ENCODE measurements at places on chromosomes 7 and 10.

DNA sequence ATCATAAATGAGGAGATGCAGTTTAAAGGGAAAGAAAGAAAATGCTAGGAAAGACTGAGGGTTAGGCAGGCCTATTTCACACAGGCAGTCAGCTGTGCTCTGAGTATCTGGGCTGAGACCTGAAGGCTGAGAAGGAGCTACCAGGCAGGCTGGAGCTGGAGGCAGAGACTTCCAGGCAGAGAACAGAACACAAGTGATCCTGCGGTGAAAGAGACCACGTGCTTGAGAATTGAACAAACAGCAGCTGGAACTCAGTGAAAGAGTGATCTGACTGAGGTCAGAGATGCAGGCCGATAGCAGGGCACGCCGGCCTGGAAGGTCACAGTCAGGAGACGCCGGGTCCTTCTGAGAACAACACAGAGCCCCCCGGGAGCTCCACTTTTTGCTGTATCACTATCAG lies 147.8 kb downstream of the ADAM12 start:
- DNase-seq: no peak

DNA sequence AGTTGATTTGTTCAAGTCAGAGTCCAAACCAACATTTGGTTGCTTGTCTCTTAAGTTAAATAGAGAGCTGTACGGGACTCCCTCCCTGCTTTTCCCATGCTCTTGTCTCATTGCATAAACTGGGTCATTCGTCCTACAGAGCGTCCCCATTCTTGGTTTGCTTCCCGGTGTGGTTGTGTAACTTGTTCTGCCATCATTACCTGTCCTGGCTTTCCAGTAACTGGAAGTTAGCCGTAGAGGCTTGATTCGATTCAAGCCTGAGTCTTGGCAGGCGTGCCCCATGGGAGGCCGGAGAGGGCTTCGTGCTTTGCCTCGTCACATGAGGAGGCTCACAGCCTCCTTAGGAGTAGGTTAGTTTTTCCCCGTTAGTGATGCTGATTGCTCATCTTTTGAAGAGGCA lies 40.2 kb downstream of the FBH1 start:
- DNase-seq: no peak

DNA sequence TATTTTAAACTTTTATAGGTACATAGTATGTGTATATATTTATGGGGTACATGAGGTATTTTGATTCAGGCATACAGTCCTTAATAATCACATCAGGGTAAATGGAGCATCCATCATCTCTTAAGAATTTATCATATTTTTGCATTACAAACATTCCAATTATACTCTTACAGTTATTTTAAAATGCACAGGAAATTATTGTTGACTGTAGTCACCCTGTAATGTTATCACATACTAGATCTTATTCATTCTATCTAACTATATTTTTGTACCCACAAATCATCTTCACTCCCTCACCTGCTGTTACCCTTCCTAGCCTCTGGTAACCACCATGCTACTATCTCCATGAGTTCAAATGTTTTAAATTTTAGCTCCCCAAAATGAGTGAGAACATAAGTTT lies 56.3 kb upstream of the FAM3C start:
- no peak for DNase-seq

DNA sequence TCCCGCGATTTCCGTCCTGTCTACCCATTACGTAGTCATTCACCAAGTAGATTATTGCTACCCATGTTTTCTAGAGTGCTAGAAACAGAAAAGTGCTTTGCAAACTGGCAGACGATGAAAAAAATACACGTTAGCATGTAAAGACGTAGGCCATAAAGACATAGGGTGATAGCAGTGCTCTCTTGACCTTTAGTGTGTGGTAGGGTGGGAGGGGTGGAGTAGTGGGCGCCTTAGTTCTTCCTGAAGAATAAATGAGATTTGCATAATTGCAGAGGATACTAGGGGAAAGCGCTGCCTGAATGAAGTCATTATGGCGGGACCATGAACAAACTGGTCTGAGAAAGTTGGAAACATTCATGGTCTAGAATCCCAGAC lies 948 bp downstream of the ZNF485 start:
- no peak for DNase-seq

GRCh38 chr7:21352540-21353387 lies 75.1 kb upstream of the SP4 start:
- no peak for DNase-seq

- no peak for DNase-seq
Observed at GRCh38 chr10:125734823-125735222, 15.3 kb downstream of the EDRF1 start.

- DNase-seq: no peak
Observed at GRCh38 chr7:44867073-44867995, 18.0 kb downstream of the PURB start.

- DNase-seq: no peak
Observed at GRCh38 chr10:11538834-11539190, 72.6 kb downstream of the USP6NL start.

GRCh38 chr10:110852947-110853346 lies 18.8 kb upstream of the PDCD4 start:
- no peak for DNase-seq

Data from posterior cingulate gyrus (tissue), 11 donors.